ENCODE measurements at places on chromosomes 7 and 10. TPM values are rescaled to one million over a fixed set of nuclear protein-coding genes. Genes with fewer than 3 reads are reported as not detected.

Gene SSC4D
- polyA plus RNA-seq, result 28.2 TPM

Gene MINDY4
- 4.1 TPM for polyA plus RNA-seq

GRCh38 chr7:31811650-31812461, 124.8 kb downstream of the PPP1R17 start:
- DNase-seq, result peak; percentile 20

DNA sequence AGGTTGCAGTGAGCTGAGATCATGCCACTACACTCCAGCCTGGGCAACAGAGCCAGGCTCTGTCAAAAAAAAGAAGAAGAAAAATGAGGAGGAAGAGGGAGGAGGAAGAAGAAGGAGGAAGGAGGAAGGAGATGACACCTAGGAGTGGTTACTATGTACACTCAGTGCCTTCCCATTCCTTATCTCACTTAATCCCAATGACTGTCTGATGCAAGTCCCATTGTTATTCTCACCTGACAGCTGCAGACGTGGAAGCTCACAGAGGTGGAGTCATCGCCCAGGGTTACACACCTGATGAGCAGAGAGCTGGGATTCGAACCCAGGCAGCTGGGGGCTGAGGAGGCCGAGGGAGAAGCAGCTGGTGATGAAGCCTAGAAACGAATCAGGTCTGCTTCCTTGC, 258.8 kb downstream of the SNX10 start:
- no peak for DNase-seq

Gene NKX2-3
- not detected for polyA plus RNA-seq

- DNase-seq, result no peak
These were observed 79.9 kb upstream of the RHEB start for GRCh38 chr7:151599401-151600227.

DNA sequence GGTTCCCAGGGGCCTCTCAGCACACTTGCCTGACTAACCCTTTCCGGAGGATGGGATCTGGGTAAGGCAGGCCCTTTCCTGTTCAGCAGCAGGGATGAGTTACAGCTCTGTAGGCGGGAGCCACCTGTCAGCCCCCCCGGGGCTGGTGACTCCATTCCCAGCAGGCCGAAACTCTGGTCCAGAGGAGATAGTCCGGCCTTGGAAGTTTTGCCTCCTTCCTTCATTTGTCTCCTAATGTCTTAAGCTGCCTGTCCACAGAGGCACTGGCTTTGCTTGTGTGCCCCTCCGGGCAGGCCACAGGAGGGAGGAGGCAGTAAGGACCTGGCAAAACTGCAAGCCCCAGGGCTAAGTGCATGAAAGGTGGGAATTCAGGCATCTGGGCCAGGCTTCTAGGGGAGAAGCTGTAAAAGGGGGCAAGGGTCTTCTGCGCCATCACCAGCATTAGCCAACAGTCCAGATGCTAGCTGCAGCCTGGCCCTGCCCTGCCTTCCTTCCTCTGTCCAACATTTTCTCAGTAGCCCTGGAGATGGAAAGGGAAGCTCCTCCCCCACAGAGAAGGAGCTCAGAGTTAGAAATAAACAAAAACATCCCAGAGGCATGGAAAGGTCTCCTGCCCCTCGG, 1.2 kb downstream of the ADIRF start:
- DNase-seq, result no peak

- no peak for DNase-seq
These were observed 155.8 kb downstream of the CHN2 start for GRCh38 chr7:29350351-29350750.

Gene CALHM3
- not detected for polyA plus RNA-seq

DNA sequence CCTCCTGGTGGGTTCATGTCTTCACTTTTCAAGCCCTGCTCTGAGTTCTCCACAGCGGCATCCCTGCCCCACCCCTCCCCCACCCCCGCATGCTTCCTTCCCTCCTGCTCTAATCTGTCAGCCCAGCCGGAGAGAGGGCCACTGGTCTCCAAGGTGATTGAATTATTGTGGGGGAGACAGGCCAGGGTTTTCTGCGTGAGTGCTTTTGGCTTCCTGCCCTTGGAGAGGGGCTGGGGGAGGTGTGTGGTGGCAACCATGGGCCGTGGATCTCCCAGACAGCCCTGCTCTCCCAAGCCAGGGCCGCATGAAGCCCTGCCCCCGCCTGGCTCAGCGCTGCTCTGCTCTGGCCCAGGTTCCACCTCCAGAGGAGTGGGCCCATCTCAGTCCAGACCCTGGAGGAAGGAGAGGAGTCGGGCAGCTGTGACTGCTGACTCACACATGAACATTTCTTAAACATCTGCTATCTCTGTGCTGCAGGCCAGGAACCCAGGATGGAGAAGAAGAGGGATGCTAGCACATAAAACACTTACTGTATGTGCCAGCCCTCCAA, 109.9 kb downstream of the ZMIZ1 start:
- DNase-seq, result peak; percentile 91

Gene HOGA1
- 2.1 TPM for polyA plus RNA-seq

DNA sequence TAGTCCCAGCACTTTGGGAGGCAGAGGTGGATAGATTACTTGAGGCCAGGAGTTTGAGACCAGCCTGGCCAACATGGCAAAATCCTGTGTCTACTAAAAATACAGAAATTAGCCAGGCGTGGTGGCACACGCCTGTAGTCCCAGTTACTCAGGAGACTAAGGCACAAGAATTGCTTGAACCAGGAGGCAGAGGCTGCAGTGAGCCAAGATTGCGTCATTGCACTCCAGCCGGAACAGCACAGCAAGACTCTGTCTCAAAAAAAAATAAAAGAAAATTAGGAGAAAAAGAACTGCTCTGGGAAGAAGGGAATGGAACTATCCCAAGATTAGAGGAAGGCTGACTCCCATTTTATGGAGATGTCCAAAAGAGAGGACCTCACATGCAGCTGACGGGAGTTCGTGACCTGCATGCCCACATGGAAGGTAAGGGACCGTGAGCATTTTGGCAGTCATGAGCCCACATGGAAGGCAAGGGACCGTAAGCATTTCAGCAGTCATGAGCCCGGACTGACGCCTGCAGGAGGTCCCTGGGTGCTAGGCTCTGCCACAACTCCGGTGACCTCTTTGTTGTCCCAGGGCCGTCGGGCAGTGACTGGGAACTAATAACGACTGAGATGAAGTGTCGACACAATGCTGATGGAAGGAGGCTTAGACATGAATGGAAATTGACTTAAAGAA, 18.6 kb upstream of the GTPBP4 start:
- DNase-seq, result no peak

DNA sequence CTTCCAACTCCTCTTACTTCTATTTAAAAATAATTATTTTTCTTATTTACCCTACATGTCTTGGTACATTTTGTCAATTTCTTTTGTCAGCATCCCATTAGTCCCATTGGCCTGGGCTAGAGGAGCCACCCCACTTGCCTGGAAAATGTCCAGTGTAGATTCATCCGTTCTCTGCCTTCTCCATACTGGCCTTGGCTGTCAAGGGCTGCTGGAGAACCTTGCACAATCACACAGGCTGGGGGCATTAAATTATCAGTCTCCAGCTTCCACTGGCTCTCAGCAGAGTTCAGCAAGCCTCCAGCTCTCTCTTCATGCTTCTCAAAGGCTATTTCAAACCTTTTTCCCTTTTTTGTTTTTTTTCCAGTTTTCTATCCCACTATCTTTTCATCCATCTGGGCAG, 13.8 kb upstream of the ZCCHC24 start:
- DNase-seq, result peak; percentile 71

DNA sequence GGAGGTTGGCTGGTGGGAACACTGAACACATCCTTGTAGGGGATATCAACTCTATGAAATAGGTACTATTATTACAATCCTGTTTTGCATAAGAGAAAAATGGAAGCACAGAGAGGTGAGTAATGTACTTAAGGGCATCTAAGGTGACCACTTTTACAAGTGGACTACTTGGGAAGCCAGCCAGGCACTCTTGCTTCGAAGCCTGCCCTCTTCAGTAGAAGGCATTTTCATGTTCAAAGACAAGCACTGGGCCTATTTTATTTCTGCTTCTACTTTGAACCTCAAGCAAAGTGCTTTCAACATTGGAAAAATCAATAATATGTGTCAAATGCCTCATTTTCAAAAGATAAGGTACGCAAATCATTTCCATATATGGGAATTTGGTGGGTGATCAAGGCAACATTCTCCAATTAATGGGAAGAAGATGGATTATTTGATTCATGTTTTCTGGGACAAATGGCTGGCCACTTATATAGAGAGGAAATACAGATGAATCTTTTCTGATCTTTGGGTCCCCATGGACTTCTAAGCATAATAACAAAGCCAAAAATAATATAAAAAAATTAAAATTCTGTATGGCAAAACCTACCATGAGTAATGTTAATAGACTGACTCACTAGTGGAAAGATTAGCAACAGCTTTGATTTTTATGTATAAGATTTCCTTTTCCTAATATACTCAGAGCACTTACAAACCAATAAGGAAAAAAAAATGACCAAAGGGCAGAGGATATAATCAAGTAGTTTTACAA, 270.2 kb downstream of the FRMD4A start:
- DNase-seq, result no peak

Gene OR2A1
- polyA plus RNA-seq, result not detected

- DNase-seq, result no peak
These were observed 28.4 kb downstream of the RBM20 start for GRCh38 chr10:110672580-110672919.

DNA sequence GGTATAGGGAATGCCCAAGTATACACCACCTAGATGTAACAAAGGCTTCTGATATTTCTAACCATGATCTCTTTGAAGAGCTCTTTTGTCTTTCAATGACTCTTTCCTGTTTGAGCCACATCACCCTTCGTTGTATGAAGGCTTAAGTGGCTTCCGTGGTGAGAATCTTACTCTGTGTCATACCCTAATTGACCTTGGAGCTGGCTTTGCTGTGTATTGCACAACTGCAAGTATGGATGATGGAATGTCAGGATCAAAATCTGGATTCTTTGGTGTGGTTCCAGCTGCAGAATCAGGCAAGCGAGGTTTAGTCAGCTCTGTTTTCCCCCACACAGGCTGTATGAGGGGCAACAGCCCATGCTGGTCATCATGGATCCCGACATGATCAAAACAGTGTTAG, 16.0 kb downstream of the CYP3A43 start:
- peak; percentile 2 for DNase-seq

DNA sequence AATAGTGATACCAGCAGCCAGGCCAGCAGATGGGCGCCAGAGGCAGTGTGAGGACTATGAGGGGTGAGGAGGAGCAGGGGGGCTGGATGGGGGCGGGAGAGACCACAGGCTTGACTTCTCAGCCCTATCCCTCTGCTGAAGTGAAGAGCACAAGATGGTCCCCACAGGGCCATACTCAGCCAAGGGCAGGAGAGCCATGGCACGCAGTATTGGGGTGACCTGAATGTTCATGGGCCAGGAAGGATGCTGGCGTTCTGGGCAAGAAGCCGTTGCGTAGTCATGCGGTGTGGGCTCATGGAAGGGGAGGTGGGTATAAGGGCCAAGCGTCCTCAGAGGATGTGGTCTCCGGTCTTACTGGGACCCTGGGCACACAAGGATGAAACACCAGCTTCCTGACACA, 146.3 kb downstream of the PRKAG2 start:
- DNase-seq, result no peak
